Right atrium auricular region (tissue), 2 donors: ENCODE measurements at places on chromosomes 13 and 19.
A peak's percentile ranks its signal among the peaks of the same experiment; 100 is the strongest.

DNA sequence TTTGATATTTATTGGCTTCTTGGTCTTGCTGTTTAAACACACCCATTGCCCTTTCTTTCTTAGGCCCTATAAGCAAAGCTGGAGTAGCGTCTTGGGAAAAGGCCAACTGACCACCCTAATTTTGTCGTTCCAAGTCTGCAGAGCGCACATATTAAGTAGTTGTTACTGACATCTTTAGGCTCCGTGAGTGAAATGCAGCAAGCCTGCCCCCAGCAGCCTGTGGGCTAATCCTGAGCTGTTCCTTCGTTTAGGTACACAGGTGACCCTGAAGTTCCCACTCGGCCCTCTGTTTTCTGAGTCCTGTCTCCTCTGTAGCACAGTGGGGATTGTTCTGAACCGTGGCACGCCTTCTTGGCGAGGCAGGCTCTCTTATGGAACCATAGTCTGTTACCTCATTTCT lies 170.5 kb downstream of the STK24 start:
- DNase-seq, result no peak

- DNase-seq, result no peak
Measured at GRCh38 chr19:58058467-58058866, 615 bp upstream of the ZNF135 start.

DNA sequence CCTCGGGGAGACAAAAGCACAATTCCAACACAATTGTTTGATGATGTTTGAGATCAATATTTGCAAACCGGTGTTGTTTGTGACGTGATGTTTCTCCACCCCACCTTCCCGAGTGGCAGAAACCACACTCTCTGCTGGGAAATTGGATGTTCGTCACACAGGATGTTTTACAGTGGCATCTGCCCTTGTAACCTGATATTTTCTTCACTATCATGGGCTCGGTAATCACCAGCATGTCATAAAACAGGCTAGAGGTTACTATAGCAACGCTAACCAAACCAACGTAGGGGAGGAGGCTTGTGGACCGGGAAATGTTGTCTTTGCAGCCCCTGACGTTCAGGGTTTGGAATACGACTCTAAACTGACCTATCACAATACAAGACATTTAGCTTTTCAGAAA lies 454.5 kb downstream of the IRS2 start:
- DNase-seq, result no peak

GRCh38 chr19:1025960-1026782 lies at the start of gene CNN2:
Gene CNN2 (plus strand): TSS chr19:1026608. CDS start chr19:1026662, 54 bp downstream.
- peak; percentile 78 for DNase-seq

DNA sequence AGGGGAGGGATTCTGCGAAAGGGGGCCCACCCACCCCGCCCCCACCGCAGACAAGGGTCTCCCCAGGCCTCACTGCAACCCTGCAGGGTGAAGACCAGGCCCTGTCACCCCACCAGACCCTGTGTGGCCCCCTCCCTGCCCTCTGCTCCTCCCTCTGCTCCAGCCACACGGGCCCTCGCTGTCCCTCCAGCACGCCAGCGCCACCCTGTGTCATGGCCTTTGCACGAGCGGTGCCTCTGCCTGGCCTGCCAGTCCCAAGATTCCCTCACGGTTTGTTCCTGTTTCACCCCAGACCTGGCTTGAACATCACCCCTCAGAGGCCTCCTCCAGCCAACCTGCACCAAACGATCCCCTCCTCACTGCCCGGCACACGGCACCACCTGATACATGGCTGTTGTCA lies 27.3 kb downstream of the PIP5K1C start:
- DNase-seq, result no peak
